Cardiac muscle cell (in vitro differentiated cells and primary cell): ENCODE measurements at places on chromosomes 13 and 19.

DNA sequence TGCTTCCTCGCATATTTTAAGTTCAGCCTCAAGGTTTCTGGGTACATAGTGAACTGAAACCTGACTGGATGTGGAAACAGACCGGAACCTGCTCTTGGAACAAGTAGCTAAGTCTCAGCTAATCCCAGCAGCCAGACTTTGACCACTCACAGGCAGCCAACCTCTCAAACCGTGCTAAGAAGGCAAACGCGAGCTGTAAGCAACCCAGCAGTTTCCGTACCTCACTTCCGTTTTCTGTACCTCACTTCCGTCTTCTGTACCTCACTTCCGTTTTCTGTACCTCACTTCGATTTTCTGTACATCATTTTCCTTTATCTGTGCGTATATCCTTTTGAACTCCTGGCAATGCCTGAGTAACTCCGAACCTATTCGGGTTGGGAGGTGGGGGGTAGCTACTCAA is 96.8 kb downstream of the SUCLA2 start:
- DNase-seq, result no peak

DNA sequence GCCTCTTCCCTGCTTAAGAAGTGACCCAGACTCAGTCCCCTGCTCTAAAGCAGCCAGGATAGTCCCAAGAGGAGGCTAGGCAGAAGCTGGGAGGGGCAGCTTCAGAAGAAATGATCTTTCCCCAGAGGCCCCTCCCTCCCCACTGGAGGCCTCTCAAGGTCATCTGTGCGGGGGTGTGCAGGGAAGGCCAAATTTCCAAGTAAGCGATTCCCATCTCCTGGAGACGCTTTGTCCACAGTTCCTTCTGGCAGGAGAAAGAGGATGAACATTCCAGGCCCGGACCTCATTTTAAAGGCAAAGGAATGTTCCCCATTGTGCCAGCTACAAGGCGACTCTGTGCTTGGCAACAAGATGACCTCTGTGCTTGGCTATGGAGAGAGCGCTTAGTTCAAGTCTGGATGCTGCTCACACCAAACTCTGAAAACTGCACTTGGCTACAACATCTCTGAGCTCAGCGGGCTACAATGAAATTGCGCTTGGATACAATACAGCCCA is 23.5 kb downstream of the COL5A3 start:
- no peak for DNase-seq

DNA sequence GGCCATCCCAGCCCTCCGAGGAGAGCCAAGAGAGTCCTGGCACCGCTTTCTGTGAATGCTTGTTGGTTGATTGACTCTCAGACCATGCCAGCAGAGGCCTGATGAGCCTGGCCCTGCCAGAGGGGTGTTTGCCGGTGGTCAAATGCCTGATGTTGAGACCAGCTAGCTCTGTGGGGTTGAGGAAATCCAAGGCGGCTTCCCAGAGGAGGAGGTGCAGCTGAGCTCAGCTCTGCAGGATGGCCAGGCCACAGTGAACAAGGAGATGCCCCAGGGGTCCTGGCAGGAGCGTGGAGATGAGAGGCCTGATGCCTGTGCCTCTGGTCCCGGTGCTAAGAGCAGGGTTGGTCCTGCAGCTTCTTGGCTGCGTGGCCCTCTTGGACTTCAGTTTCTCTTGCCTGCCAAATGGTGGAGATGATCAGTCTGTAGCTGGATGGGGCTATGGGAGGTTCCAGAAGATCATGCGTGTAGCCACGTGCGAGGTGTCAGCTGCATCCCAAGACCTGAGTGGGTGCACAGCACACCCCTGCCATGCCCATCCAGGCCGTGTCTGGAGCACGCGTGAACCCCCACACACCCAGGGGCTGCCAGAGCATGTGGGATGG is 16.8 kb downstream of the NFIC start:
- DNase-seq, result no peak

- DNase-seq, result peak; percentile 26
Observed at GRCh38 chr13:24672141-24673132, 7.8 kb upstream of the ATP12A start.

DNA sequence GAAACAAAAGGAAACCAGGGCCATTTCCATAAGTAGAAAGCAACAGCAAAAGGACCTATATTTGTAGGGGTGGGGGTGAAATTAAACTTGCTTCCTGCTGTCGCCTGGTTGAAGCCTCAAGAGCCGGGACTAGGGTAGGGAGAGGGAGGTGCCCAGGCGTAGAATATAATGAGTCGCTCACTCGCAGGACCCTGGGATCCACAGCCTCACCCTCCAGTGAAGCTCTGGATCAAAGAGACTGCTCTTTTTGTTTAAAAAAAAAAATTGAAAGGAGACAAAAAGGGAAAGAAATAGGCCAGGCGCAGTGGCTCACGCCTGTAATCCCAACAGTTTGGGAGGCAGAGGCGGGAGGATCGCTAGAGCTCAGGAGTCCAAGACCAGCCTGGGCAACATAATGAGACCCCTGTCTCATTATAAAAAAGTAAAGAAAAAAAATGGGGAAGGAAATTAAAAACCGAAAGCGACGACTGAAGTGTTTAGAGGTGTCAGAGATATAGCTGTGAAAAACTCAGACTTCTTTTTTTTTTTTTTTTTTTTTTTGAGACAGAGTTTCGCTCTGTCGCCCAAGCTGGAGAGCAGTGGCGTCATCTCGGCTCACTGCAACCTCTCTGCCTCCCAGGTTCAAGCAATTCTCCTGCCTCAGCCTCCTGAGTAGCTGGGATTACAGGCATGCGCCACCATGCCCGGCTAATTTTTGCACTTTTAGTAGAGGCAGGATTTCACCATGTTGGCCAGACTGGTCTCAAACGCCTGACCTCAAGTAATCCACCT is 10.9 kb upstream of the ADGRE5 start:
- no peak for DNase-seq

- DNase-seq, result no peak
Observed at GRCh38 chr19:20209051-20209450, 42.0 kb downstream of the ZNF486 start.

GRCh38 chr13:71316792-71317363 is 550.1 kb downstream of the DACH1 start:
- DNase-seq, result no peak

DNA sequence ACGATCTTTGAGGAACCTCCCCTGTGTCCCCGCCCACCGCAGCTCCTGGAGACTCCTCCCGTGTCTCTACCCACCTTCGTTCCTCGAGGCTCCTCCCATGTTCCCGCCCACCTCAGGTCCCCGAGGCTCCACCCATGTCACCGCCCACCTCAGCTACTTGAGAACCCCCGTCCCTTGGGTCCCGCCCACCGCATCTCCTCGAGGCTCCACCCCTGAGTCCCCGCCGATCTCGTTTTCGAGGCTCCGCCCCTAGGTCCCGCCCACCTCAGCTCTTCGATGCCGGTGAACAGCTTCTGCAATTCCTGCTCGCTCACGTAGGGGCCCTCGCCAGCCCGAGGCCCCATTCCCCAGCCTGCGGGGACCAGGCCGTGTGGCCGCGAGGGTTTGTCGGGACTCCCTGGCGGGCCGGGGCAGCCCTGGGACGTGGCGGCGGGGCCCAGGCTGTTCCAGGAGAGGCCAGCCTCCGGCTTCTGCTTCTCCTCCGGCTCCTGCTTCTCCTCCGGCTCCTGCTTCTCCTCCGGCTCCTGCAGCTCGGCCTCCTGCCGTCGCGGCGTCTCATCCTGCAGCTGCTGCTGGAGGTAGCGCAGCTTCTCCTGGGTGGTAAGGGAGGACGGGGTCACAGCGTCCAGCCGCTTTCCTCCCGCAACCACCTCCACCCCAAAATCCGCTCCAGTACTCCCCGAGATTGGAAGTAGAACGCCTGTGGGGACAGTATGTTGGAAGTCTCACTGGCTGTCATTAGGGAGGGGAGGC is 16.7 kb downstream of the TSKS start:
- peak; percentile 86 for DNase-seq

- DNase-seq, result no peak
Observed at GRCh38 chr19:34504809-34505291, 23.3 kb downstream of the WTIP start.

GRCh38 chr19:31818798-31819105 is 469.5 kb upstream of the TSHZ3 start:
- no peak for DNase-seq

DNA sequence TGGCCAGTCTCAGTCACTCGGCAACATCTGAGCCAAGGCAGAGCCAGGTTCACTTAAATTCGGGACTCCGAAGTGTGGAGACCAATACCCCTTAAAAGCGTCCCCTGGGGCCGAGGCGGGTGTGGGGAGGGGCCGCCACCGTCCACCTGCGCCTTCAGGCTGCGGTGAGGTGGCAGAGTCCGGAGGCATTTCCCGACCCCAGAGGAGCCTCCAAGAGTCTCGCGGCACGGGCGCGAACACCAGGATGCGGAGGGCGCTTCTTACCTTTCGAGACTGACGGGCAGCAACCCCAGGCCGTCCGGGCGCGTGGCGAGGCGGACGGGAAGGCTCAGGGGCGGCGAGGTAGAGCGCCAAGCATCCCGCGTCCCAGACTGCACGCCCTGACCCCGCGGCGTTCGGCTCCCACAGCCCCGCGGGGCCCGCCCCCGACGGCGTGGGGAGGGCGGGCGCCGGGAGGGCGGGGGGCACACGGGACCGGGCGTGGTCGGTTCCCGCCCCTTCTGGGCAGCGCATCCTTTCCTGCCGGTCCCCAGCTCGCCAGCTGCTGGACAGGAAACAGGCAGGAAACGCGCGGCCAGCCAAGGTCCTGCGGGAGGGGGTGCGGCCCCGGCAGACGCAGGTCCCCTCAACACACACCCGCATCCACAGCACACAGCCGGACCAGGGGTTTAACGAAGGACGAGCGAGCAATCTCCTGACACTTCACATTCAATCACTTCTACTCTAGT is at the start of gene THSD1:
Gene THSD1, minus strand, starts transcription at position 406 of the 728 bp plus-strand sequence. CDS start 3,572 bp downstream, outside the sequence.
- DNase-seq, result no peak

- peak; percentile 59 for DNase-seq
Observed at GRCh38 chr19:1672038-1672768, 19.8 kb upstream of the TCF3 start.

DNA sequence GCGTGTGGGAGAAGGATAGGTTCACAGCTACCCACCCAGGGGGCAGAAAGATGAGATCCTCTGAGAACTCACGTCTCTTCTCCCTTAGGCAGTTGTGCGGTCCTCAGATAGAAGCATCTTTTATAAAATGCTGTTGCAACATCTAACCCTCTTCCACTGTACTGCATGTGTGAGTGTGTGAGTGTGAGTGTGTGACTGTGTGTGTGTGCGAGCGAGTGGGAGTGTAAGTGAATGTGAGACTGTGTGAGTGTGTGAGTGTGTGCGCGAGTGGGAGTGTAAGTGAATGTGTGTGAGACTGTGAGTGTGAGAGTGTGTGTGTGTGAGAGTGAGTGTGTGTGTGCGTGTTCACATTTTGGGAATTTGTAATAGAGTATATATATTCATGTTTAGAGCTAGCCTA is 55.6 kb upstream of the F7 start:
- no peak for DNase-seq

DNA sequence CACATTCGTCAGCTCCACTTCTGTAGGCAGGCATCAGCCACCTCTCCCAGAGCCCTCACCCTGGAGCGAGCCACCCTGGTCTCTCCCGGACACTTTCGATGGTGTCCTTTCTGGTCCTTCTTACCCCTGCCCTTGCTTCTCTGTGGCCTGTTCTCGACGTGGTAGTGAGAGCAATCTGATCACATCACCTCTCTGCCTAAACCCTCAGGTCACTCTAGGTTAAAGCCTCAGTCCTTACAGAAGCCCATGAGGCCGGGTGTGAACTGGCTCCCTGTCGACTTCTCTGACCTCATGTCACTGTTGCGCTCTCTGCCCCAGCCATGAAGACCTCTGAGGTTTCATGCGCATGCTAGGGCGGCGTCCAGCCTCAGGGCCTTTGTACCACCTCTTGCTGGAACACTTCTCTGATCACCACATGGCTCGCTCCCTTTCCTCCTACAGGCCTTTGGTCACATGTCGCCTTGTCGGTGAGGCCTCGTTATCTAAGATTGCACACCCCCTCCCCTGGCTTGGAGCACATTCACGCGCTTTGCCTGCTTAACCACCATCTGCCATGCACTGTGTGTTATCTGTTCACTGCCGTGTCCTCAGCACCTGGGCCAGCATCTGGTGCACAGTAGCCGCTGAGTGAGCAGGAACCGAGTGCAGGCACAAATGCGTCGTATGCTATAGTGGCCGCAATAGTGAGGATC is 101.5 kb downstream of the DPF1 start:
- no peak for DNase-seq

DNA sequence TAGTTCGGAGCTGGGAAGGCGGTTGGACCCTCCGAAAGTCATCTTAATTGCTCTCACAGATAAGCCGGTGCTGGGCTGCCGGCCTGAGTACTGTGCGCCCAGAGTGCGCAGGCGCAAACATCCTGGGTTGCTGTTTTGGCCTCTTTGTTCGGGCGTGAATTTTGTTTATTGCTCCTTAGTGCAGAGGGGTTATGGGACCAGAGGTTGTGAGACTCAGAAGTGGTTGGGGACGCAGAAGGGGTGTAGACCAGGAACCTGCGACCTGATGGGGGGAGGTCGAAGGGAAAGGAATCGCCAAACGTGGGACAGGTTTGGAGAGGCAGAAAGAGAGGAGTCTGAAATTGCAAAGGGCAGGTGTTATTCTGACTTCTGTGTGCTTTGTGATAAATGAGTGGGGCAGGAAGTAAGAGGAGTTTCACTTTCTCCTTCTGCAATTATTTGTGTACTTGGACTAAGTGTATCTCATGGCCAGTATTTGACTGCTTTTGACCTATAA is 607 bp upstream of the ZNF566 start:
- DNase-seq, result peak; percentile 95

DNA sequence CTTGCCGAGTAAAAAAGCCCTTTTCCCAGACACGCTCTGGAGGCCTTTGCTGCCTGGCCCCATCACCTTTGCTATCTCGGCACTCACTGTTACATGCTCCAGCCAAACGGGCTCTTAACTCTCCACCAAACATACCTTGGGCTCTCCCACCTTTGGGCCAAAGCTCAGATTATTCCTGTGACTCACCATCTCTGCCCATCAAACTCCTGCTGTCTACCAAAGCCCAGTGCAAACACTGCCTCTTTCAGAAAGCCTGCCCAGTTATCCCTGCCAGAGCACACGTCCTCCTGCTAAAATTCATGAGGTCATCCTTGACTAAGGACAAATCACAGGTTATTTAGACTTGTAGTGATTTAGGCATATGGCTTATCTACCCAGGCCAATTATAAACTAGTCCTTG is 48.1 kb upstream of the SERPINE3 start:
- DNase-seq, result peak; percentile 29
